Inflammatory macrophage treated with lipopolysaccharide for 1 hour (primary cell): ENCODE measurements at places on chromosomes 6 and 20.
A peak's percentile ranks its signal among the peaks of the same experiment; 100 is the strongest.

DNA sequence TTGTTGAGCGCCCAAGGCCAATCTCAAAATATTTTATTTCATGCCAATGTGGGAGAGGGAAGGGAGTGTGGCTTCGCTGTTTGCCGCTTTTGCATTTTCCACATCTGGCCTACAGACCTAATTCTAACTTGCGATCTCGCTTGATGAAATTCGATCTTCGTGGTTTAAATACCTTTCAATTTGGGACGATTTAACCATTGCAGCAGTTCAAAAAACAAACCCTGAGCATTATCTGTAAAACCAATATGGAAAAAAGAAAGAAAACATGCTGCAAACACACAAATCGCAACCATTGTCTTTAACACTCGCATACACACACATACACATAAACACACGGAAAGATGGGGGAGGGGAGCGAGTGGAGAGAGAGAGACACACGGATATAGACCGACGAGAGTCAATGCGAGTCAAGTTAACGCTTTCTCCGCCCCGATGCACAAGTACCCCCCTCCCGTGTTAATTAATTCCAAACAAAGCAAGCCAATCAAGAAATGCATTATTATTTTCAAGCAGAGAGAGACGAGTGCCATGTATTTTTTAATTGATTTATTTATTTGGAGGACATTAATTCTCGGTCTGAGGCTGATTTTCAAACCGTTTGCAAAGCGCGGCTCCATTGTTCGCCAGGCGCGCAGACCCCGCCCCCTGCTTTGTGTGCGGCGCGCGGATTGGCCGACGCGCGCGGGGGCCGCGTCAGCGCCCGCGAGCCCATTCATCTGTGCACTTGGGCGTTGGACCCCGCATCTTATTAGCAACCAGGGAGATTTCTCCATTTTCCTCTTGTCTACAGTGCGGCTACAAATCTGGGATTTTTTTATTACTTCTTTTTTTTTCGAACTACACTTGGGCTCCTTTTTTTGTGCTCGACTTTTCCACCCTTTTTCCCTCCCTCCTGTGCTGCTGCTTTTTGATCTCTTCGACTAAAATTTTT is at the start of gene MARCKS:
MARCKS (plus strand) TSS at position 721 of the 931 bp plus-strand sequence. CDS start 401 bp downstream, outside the sequence.
- DNase-seq = peak; percentile 92

- peak; percentile 94 for DNase-seq
Observed at GRCh38 chr6:137095651-137096238, 51.0 kb upstream of the IL20RA start.

- peak; percentile 30 for DNase-seq
Observed at GRCh38 chr20:35463455-35464300, 8.3 kb downstream of the CEP250 start.

DNA sequence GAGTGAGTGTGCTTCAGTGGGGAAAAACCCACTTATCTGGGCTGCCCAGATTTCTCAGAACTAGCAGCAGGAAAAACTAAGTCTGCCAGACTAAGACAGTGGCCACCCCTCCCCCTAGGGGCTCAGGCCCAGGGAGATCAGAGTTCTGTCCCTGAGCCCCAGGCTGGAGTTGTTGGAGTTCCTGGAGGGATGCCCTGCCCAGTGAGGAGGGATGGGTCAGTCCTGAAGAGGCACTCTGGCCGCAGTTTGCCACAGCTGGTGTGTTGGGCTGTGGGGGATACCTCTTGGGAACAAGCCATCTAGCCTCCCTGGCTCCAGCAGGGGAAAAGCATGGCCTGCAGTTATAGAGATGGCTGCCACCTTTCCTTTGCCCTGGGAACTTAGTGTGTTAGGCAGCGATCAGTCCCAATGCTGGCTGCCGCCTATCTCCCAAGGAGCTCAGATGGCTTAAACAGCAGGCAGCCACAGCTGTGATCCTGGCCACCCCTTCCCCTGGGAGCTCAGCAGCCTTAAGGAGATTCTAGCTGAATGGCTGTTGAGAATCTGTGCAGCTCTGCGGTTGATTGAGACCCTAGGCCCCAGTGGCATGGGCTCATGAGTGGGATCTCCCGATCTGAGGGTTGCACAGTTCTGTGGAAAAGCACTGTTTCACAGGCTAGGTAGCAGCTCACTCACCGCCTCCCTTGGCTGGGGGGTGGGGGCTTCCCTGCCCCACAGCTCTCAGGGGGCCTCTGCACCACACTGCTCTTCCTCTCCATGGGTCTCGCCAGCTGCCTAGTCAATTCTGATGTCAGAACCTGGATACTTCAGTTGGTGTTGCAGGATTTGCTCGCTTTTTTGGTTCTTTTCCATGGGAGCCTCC is 13.2 kb downstream of the SIRPG start:
- DNase-seq = no peak

- DNase-seq = no peak
Observed at GRCh38 chr6:72412709-72413044, 209.2 kb upstream of the KCNQ5 start.

DNA sequence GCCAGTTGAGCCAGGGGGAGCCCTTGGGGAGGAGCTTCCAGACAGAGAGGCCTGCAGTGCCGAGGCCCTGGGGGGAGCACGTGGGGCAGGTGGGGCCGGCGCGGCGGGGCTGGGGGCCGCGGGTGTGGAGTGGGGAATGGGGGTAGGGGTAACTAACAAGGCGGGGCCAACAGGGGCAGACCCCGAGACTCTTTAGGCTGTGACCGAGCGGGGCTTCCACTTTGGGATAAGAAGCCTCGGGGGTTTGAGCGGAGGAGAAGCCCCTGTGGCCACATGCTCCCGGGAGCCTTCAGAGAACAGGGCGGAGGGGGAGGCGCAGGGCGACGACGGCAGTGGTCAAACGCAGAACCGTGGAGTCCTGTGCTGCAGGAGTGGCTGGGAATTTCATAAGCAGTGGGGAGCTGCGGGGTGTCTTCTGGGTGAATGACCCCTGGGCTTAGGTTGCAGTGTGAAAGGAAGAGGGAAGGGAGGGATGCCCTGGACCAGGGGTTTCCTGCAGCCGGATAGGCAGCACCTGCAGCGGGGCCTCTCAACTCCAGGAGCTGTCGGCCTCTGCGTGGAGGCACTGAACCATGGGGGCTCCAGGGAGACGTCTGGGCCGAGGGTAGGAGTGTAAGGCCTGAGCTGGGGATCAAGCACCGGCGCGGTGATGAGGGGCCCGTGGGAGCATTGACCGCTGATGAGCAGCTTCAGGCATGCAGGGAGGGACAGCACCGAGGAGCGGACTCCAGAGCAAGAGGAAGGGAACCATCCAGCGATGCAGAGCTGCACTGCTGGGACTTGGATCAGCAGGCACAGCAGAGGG is 121.0 kb downstream of the SYNDIG1 start:
- no peak for DNase-seq

- no peak for DNase-seq
Observed at GRCh38 chr6:41406728-41407489, 71.5 kb downstream of the NCR2 start.

DNA sequence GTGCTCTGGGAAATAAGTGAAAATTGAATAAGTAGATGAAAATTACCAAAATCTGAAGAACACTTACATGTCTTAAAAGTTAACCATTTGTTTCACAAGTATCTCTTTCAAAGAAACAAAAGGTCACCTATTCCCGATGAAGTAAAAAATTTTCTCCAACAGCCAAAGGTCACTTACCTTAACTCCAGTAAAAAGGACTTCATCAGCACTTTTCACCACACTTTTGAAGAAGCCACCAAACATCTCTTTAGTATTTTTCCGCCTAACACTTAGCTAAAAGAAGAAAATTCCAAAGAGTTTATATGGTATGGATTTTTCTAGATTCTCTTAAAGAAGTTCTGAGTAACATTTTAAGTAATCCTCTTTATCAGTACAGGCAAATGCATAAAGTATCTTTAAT is 17.3 kb downstream of the SNX5 start:
- DNase-seq = no peak

- no peak for DNase-seq
Observed at GRCh38 chr6:28226460-28226859, 1.4 kb downstream of the ZSCAN9 start.

GRCh38 chr6:53436526-53437303 is 88.0 kb upstream of the ELOVL5 start:
- DNase-seq = peak; percentile 86

- no peak for DNase-seq
Observed at GRCh38 chr6:53119772-53120409, 28.8 kb downstream of the GCM1 start.

DNA sequence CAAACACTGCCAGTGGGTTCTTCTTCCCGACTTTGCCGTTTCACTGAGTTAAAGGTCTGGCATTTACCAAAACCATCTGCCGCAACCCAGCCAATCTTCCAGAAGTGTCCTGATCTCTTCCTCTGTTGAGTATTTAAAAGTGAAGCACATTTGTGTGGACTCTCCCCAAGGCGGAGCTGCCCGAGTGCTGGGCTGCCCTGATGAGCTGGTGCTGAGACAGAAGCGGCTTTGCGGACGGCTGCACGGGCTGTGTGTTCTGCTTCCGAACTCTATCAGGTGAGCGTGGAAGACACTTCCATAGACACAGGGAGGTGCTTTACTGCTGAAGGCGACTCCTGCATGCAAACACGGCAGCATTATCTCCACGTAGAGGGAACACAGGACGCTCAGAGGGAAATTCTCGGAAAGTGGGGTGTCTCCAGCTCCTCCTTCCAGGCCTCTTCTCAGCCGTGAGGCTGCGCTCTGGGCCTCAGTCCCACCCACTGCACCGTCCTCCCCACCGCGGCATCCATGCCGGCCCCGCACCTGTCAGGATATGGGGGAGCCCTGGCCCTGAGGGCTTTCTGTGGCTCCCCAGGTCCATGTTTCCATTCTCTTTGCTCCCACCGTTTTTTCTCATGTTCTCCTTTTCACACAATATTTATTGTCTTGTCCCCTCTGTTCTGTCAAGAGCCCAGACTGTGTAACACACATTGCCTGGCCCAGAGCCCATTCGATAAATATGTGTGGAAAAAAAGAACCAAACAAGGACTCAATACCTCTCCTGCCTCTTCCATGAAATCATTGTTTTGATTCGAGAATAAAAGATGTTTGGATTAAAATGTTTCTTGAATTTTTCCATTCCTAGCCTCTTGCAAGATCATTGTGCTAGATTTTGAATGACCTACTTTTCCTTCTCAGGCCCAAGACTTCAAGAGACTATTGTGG is 205.1 kb downstream of the DLL1 start:
- DNase-seq = no peak

- DNase-seq = peak; percentile 19
Observed at GRCh38 chr6:44837741-44838140, 450.2 kb downstream of the CDC5L start.

- no peak for DNase-seq
Observed at GRCh38 chr6:130994319-130995097, 68.5 kb downstream of the EPB41L2 start.

DNA sequence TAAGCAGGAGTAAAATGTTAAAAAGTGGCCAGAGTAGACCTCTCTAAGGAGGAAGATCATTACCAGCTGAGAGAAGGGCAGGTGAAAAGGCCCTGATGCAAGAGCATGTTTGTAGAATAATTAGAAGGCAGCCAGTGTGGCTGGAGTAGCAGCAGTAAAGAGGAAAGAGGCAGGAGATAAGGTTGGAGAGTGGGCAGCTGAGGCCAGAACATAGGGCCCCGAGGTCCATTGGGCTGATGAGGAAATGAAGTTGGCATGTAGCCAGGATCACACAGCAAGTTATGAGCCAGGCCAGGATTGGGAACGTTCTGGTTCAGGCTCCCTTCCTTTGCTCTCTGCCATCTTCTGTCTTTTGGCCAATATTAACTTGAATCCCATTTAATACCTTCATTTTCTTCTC is 51.6 kb downstream of the RALY start:
- DNase-seq = no peak

- no peak for DNase-seq
Observed at GRCh38 chr6:140736231-140736630, 1361.8 kb upstream of the CITED2 start.

GRCh38 chr20:10673176-10673841 is 490 bp downstream of the JAG1 start:
- no peak for DNase-seq

DNA sequence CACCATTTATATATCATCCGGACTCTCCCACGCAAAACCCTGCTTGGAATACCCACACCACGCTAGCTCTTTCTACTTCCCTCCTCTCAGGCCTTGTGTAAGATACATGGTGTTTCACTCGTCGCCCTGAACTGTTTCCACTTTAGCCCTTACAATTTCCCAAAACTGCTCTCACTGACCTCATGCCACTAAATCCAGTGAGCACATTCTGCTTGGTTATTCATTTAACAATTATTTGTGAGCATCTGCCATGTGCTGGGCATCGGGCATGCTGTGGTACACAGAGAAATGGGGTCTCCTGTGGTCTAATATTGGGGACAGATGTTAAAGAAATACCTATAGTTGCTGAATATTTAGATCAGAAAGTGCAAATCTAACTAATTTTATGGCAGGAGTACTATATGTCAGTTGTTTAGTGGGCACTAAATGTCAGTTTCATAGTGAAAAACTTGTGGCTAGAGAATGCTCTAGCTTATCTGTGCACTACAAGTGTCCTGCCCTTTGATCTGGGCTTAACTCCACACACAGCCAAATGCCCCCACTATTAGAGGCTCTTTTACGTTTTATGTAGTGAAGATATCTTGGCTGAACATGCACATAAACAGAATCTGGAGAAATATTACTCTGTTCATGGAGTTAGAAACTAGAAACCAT is 41.0 kb downstream of the PLEKHG1 start:
- DNase-seq = peak; percentile 45

DNA sequence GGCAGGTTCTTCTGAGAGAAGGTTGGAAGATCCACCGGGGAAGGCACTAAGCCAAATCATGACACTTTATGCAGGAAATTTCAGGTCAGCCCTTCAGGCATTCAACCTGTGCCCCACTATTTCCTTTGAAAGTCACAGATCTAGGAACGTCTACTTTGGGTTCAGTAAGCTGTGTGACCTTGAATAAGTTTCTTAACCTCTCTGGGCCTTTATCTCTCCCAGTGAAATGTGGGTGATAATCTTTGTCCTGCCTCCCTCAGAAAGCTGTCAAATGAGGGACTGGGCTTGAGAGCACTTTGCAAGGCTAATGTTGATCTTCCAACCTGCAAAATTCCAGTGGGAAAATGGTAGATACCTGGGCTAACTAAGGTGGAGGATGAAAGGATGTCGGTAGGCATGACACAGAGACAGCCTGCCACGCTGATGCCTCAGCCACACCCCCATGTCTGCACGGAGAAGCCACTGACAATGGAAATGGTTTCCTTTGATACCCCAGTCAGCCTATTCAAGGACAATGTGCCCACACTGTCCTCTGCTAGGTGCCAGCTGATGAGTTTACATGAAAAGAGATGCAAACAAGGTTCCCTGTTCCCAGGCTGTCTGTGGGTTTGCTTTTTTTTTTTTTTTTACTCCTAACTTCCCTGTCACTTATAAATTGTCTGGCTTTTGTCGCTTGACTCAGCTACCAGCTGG is 9.3 kb downstream of the BNIP5 start:
- DNase-seq = peak; percentile 15

GRCh38 chr6:81820980-81821379 is 68.5 kb upstream of the TENT5A start:
- no peak for DNase-seq

DNA sequence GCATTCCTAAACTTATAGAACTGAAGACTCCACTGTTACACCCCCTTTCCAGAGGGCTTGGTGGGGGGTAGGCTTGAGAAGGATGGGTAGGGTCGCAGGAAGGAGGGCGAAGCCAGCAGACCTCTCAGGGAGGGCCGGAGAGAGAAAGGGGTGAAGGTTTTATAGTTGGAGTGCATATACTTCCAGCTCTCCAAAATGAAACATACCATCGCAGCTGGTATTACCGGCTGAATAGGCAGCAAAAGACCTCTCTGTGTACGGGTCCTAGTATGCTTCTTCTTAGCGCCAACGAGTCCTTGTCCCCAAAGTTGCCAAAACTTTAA is 1.0 kb upstream of the VGLL2 start:
- no peak for DNase-seq
